H1 (cell line): ENCODE measurements at places on chromosomes 11 and 22. TPM values are rescaled to one million over a fixed set of nuclear protein-coding genes. Genes with fewer than 3 reads are reported as not detected.

SLC7A4 gene
- total RNA-seq = 0.27 TPM in 1 of 2 replicates, not detected in the other

- DNase-seq = no peak
Measured at GRCh38 chr11:45917286-45917622, 423 bp downstream of the PEX16 start.

- no peak for DNase-seq
Measured at GRCh38 chr11:32489464-32489863, 54.1 kb upstream of the WT1 start.

- DNase-seq = no peak
Measured at GRCh38 chr11:21426931-21427330, 757.5 kb downstream of the NELL1 start.
